Activated CD8-positive, alpha-beta memory T cell treated with anti-CD3 and anti-CD28 coated beads for 4 hours (primary cell): ENCODE measurements at places on chromosomes 6 and 20.

GRCh38 chr20:42399802-42400201 is 781.6 kb upstream of the CHD6 start:
- DNase-seq: no peak

DNA sequence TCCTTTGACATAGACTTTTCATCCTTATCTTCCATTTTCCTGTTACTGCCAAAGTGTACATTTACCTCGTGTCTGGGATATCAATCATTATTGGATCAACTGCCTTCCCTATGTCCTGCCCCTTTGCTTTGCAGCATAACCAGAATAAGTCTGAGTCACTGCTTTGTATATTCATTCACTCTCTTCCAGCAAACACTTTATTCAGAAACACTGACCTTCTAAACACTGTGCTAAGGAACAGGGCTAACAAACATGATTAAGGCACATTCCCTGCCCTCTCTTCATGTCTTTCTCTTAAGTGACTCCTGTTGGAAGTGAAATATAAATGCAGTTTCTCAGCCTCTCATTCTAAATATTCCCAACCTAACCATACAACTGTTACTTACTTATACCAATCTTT is 66.9 kb downstream of the COL19A1 start:
- DNase-seq: no peak

DNA sequence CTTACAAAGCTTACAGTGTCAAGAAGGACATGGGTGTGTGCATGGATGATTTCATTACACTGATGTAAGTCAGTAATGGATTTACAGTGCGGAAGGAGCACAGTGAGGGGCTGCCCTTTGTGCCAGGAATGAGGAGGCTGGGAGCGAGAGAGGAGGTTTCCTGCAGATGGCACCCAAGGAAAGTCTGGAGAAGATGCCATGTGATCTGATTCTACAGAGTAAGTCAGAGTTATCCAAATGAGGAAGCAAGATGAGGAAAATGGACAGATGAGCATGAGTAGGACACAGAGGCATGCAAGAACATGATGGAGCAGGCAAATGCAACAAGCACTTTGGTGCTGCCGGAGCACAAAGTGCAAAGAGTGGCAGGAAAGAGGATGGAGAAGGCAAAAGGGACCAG is 29.7 kb downstream of the MAP7 start:
- no peak for DNase-seq

DNA sequence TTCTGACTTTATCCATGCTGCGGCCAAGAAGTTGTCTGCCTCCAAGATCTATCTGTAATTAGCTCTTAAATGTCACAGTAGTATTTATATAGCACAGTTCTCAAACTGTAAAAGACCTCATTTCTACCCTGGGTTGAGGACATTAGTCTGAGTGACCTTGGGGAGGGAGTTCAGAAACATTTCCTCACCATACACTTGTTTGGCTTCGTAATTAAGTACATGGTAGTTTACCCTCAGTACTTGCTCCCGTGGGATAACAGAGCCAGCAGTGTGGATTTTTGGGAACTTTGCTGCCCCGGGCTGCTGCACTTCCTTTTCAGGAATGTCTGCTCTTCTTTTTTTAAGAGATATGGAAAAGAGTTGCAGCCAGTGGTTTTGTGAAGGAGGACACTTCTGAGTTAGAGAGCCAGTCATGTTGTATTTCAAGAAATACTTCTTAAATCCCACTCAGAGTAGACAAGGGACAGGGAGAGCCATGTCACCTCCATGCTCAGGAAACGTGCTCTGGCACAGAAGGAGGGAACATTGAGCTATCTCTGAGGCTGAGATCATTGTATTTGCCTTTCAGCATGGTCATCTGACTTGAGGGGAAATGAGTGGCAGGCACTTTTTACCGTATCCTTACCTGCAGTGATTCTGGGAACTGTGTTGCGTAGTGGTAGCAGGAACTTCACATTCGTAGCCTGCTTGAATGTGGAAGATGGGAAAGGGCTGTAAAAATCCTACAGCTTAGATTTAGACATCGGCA is 33.6 kb downstream of the RPRD1B start:
- DNase-seq: no peak

- no peak for DNase-seq
Measured at GRCh38 chr20:38301309-38301708, 2.6 kb upstream of the BPI start.

DNA sequence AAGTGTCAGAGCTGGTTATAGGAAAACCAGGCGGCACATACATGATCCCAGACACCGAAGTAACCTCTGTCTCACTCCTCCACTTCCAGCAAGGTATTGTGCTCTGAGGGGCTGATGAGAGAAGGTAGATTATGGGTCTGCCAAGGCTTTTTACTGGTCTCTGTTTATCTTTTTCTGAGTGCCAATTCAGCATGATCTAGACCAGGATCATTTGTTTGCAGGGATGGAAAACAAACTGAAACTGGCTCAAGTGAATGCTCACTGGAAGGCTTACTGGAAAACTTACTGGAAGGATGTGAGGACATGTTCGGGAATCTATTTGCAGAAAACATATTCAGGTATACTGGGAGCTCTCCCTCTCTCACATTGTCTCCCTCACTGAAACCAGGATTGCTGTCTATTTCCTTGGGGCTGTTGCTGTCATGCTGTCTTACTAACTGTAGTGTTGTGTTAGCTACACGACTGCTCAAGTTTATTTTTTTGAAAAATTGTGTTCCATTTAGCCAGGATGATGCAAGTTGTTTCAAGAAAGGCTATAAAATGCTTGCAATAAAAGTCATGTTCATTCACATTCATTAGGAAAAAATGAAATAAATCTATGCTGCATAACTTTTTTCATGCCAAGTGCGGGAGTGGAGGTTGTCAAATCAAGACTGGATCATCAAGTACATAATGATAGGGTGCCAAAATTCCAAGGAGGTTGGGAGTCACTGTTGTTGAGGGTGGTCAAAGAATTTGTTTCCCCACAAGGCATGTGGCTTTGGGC is 37.0 kb downstream of the KLHL31 start:
- no peak for DNase-seq

- DNase-seq: no peak
Measured at GRCh38 chr6:44892579-44892978, 435.6 kb upstream of the RUNX2 start.

- no peak for DNase-seq
Measured at GRCh38 chr6:134870677-134871498, 79.0 kb downstream of the ALDH8A1 start.

DNA sequence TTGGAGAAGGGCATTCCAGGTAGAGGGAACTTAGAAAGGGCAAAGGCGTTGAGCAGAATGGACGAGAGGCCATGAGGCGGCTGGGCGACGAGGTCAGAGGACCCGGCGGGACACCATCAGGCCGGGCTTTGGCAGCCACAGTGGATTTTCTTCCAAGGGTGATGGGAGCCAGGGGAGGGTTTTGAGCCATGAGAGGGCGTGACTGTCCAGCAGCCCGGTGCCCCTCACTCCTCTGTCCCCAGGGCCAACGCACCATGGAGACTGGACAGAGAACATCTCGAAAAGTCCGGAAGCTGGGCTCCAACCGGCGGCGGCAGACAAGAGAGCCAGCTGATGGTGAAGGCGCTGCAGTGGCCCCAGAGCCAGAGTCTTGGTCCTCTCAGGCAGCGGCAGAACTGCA is 6.4 kb downstream of the RAB44 start:
- no peak for DNase-seq

GRCh38 chr6:141464490-141464889 is 668.2 kb upstream of the GJE1 start:
- DNase-seq: no peak

DNA sequence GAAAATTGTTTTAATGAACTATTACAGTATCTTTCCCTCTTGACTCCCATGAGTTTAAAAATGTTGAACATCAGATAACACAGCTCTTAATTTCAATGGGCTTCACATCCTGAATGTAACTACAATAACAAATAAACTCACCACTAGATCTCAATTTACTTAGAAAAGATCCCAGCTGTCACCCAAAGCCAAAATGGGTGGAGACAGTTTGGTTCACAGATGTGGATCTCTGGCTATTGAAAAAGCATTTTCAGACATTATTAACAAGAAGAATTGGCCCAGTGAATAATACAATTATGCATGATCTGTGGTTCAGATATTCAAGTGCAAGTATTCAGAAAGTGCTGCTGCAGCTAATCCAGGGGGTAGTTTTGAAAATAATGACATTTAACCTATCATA is 184.7 kb upstream of the RALGAPA2 start:
- no peak for DNase-seq

GRCh38 chr20:59671661-59672471 is 67.5 kb downstream of the PHACTR3 start:
- DNase-seq: no peak

DNA sequence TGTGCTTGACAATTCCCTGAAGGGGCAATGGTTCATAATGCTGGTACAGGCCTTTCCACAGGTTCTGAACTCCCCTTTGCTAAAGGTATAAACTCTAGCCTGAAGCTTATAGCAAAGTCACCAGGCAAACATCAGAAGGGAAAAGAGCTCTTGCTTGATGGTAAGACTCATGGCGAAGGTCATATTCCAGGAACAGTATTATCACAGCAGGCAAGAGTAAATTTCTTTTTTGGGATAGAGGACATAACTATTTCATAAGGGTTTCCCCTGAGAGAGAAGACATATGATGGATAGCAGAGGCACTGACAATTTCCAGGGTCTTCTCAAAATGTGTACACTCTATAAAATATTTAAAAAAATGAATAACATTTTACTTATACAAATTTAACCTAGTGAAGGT is 86.8 kb downstream of the PRKN start:
- no peak for DNase-seq

DNA sequence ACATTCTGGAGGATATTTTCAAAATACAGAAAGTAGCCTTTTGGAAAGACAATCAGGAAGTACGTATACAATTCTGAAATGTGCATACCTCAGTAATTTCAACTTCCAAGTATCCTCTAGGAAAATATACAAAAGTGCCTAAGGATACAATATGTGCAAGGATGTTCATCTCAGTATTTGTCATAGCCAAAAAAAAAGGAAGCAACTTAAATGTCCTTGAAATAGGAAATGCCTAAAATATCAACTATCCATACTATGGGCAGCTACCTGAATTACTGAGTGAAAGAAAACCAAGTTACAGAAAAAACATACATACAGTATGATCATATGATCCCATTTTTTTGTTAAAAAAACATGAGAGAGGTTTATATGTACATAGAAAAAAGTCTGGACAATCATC is 1.5 kb downstream of the PPIL1 start:
- no peak for DNase-seq

DNA sequence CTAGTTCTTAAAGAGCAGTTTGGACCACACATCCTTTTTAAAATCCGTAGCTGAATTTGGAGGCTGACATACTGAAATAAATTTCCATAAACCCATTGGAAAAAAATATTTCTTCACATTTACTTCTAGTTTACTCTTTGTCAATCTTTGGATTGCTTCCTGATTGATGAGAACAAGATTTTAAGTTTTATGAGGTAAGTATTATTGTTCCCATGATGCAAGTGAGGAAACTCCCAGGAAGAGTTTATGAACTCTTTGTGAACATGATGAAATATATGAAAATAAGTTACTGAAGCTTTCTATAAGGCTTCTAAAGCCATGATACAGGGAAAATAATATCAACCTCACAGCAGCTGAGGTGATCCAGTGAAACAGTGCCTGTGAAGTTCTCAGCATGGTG is 320.0 kb downstream of the GJA1 start:
- no peak for DNase-seq

- no peak for DNase-seq
Measured at GRCh38 chr20:21225215-21225947, 77.8 kb upstream of the XRN2 start.

- DNase-seq: no peak
Measured at GRCh38 chr20:4897600-4897999, 103.7 kb downstream of the SLC23A2 start.

- no peak for DNase-seq
Measured at GRCh38 chr6:31058128-31058894, 48.0 kb downstream of the MUC22 start.

DNA sequence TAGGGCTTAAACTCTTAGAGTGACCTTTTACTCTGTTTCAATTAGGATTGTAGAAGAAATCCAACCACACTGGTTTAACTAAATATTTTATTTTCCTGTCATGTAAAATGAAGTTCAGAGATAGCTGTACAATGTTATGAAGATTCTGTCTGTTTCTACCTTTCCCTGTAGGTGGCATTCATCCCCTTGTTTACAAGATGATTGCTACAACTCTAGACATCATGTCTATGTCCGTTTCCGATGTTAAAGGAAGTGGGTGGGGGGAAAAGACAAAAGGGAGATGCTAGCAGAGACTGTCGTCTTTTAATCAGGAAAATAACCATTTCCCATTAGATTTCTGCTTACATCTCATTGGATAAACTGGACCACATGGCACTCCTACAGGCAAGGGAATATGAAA is 30.9 kb upstream of the RIMS1 start:
- no peak for DNase-seq

- no peak for DNase-seq
Measured at GRCh38 chr6:113328886-113329381, 528.2 kb upstream of the MARCKS start.

- DNase-seq: no peak
Measured at GRCh38 chr6:55756531-55757031, 118.8 kb downstream of the BMP5 start.

DNA sequence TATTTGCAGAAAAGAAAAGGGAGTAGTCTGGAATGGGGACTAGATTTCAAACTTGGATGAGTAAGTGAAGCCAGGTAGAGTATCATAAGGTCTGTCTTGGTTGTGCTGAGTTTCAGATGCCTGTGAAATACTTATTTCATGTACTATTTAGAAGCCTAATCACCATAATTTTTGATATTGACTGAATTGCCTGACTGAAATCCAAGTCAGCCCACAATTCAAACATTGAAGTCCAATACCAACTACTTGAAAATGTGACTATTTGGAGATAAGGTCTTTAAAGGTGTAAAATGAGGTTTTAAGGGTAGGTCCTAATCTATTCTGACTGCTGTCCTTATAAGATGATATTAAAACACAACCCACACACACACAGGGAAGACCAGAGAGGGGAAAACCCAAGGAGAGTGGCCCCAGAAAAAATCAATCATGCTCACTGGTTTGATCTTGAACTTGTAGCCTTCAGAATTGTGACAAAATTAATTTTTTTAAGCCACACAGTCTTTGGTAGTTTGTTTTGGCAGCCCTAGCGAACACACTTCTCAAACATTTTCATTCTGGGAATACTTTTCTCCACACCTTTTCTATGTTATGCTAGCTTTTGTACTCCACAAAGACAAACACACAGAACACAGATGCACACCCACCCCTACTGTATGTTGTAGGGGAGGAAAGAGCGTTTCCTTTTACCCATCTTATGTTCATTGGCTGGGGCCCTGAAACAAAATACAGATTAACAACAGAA is 126.3 kb downstream of the HFE start:
- DNase-seq: no peak

- DNase-seq: no peak
Measured at GRCh38 chr6:137723273-137724017, 143.6 kb upstream of the TNFAIP3 start.
